ENCODE measurements at places on chromosomes 7 and 10.

- DNase-seq = peak; percentile 85
Observed at GRCh38 chr7:100694098-100694745, at the start of gene GIGYF1. TSS of gene GIGYF1 (minus strand) at chr7:100694250. CDS start at chr7:100688238, 6,012 bp downstream.

- no peak for DNase-seq
Observed at GRCh38 chr7:41621953-41622831, 80.7 kb downstream of the INHBA start.

GRCh38 chr10:94402204-94402842, at the start of gene TBC1D12:
TSS of gene TBC1D12 (plus strand) at chr10:94402541. CDS start at chr10:94402614, 73 bp downstream.
- peak; percentile 94 for DNase-seq

DNA sequence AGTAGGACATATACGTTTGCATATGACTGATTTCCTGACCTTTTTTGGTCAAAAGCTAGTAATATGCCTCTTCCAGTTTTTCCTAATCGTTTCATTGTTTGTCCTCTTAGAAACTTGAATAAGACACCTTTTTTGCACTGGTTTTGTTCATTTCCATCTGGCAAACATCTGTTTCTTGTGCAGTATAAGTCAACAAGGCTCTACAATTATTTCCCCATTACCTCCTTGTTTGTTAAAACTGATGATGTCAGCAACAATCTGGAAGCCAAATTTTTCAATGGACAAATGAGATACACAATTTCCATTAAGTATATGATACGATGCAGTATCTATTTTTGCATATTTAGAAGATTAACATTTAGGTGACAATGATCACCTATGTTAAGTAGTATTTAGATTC, 148.8 kb downstream of the NRBF2 start:
- no peak for DNase-seq

DNA sequence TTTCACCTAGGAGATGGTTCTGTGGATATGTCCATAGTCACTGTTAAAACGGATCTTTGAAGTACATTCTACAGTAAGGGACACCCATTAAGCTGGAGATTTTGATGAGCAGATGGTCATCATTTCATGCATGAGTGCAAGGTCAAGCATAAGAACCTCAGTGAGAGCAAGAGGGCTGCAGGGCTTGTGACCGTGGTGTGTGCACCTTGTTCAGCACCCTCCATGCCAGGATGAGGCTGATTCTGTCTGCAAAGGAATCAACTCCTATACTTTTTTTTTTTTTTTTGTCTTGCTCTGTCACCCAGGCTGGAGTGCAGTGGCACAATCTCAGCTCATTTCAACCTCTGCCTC, 17.6 kb downstream of the PDSS1 start:
- DNase-seq = no peak

GRCh38 chr7:3589752-3590151, 288.7 kb downstream of the SDK1 start:
- DNase-seq = no peak

DNA sequence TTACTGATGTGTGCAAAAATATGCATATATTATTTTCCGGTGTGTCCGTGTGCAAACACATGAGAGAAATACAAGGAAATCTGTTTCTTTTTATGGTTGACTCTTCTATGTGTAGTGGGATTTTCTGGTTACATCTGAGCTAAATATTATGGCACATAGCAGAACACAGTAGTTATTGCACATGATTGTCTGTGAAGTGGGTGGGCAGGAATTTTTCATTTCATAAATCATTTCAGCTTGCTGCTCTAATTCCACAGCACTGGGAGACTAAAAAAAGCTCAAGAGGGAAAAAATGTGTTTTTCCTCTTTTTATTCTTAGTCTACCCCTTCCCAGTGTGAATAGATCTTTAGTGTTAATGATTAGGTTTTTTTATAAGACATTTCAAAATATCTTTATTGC, 197.9 kb downstream of the MBL2 start:
- DNase-seq = no peak

DNA sequence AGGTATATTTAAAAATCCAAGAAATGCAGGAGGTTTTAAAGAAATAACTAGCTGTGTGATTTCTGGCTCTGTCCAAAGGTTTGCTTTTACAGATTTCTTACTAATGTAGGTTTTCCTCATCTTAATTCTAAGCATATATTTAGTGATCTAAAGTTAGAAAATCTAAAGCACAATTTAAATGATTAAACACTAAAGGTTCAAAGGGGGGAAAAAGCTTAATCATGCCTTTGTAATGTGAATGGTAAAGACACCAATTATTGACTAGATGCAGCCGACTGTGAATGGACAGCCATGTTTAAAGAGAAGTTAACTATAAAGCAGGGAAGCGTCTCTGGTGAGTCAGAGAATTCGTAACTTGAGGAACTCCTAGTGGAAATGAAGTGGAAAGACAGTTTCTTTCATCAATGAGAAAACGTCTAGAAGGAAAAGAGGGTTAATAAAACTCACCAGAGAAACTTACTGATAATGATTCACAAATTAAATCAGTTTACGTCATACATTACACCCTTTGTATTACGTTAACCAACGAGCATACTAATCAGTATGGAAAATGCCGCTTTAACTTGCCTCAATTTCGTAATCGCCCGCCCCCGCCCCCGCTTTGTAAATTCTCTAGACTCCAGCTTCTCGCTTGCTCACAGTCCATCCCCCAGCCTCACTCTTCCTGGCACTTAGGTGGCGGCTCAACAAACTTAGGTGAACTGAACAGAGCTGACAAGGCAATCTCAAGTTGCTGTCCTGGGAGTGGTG, 1.1 kb upstream of the HBP1 start:
- peak; percentile 58 for DNase-seq

DNA sequence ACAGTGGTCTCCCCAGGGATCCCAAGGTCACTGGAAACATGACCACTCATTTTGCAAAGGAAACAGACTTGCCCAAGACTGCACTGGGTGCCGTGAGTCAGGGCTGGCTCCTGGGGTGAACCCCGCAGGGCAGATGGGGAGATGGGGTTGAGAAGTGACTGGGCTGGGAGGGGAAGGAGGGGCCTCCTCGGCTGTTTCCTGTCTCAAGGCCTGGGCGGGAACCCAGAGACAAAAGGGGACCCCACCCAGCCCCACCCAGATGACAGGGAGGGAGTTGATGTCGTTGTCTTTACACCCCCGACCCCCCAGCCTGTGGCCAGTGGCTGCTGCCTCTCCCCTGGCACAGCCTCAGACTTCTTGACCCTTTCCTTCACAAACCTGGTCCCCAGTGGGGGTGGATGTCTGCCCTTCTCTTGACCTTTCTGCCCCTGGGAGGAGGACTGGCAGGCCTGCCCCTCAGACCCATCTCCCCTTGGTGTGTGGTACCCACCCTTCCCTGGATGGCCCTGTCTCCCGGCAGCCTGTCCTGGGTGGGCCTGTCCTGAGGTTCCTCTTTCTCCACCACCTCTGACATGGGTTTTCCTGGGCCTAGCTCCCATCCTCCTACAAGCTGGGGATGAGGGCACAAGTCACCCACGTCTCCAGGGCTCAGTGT, 1.4 kb downstream of the MYO1G start:
- no peak for DNase-seq

DNA sequence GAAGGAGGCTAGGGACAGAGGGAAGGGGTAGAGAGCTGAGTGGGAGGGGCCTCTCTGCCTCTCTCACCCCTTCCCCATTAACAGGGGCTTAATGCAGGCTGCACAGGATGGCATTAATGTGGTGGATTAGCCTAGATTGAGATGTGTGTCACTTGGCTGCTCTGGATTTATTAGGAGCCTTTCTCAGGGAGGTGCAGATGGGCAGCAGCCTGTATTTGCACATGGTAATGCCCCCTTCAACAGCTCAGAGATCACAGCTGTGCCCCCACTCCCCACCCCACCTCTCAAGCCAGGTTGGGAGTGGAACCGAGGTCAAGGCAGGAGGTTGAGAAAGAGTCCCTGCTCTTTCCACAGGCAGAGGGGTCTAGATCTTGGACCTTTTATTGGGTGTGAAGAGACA, 7.3 kb downstream of the PITX3 start:
- DNase-seq = no peak

GRCh38 chr7:78794101-78794500, 659.4 kb downstream of the MAGI2 start:
- no peak for DNase-seq

DNA sequence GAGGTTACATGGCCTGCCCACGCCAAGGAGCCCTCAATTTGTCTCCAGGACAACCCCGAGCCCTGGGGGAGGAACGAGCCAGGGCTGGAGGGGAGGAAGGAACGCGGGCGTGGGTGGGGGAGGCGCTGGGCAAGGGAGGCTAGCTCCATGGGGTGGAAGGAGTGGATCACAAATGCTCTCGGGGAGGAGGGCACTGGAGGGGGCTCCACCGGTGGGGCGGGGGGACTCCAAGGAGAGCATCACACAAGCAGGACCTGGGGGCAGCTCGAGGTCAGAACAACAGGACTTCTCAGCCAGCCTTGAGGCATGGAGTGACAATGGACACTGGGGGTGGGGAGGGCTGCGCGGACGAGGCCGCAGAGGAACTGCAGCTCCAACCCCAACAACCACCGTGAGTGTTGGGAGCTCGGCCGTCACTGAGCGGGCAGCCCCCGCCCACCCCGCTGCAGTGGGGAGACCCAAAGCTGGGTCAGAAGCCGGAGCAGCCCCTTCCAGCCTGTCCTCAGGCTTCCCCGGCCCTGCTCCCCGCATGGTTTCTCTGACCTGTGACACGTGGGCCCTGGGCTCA, 41.1 kb downstream of the STK32C start:
- no peak for DNase-seq

Measured in hepatic stellate cell (primary cell).